ENCODE measurements at places on chromosomes 6 and 20. TPM values are rescaled to one million over a fixed set of nuclear protein-coding genes. Genes with fewer than 3 reads are reported as not detected.

The E2F1 gene
- 11.3 TPM for total RNA-seq

DNA sequence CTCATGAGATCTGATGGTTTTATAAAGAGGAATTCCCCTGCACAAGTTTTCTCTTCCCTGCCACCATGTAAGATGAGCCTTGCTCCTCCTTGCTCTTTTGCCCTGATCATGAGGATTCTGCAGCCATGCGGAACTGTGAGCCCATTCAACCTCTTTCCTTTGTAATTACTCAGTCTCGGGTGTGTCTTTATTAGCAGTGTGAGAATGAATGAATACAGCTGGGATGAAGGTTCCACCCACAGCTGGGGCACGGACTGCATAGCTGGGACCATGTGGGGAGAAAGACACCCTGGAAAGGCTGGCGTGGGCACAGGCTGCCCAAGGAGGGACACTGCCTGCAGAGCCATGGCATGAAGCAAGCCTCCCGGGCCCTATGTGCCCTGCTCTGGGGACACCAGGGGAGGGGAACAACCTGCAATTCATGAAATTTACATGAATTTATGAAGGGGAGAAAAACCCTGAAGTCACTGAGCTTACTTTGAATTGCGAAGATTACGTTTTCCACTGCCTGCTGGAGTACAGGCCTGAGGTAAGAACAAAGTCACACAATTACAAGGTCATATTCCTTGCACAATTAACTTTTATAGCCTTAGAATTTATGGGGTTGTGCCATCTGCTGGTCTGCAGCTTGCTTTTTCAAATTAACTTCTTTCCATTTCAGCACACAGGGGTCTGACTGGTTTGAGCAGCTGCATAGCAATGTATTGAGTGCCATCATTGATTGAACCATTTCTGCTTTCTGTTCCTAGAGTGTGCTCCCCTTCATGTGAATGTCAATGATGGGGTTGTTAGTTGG, 46.2 kb downstream of the SLC22A1 start:
- H3K27ac ChIP-seq = no peak overlapping the region
- H3K27me3 ChIP-seq = peaks cover 6% of the 10 kb centered on the region
- H3K36me3 ChIP-seq = no peaks in the 10 kb centered on the region
- no peak overlapping the region for H3K4me3 ChIP-seq

GRCh38 chr6:1310628-1311399, 1.1 kb upstream of the FOXQ1 start:
- H3K36me3 ChIP-seq = no peaks in the 10 kb centered on the region
- no peak overlapping the region for H3K27ac ChIP-seq
- H3K4me1 ChIP-seq = peaks cover 26% of the 10 kb centered on the region
- H3K4me3 ChIP-seq = peak overlapping the region; percentile 58
- no peak for DNase-seq

DNA sequence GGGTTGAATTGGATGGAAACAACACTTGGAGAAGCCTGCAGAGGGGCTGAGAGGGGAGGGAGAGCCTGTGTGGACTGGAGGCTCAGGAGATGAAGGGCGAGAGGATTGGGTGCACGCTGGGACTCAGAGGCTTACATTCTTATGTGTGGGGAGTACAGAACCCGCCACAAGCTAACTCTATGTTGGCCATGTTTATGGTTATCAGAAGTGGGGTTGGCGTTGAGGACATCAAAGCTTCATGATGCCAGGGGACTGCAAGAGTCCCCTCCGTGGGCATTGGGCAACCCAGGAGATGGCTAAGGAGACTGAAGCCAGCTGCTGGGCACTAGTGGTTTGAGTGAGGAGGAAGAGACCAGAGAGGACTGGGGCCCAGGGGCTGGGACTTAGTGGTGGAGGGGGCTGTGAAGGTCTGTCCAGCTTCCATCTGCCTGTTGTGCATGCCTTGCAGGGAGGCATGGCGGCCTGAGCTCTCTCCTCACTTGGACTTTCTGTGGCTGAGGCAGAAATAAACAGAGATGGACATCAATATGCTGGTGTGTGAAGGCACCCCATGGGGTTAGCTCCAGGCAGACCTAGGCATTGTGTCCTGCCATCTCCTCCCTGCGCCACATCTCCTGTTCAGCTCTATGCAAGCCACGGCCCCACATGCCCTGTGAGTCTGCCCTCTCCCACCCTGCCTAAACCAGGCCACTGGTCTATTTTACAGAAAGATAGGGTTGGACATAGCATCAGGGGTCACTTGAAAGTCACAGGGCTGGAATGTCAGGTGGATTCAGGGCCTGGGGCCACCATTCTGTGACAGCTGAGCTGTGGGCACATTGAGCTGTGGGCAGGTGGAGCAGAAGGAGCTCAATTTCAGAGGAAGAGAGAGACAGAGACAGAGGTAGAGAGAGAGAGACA, 61.6 kb downstream of the PHACTR3 start:
- no peak for DNase-seq
- no peak overlapping the region for H3K27ac ChIP-seq
- H3K27me3 ChIP-seq = no peaks in the 10 kb centered on the region
- H3K4me1 ChIP-seq = no peaks in the 10 kb centered on the region
- H3K36me3 ChIP-seq = peaks cover 6% of the 10 kb centered on the region
- no peak overlapping the region for H3K4me3 ChIP-seq
